Activated naive CD4-positive, alpha-beta T cell treated with anti-CD3 and anti-CD28 coated beads, Interleukin-2, amount 10 ng/mL, durations not matched to agents 7 days and 5 days (primary cell): ENCODE measurements at places on chromosomes 5 and 9.
A peak's percentile ranks its signal among the peaks of the same experiment; 100 is the strongest.

- DNase-seq = peak; percentile 72
Measured at GRCh38 chr9:136093995-136094881, 851 bp downstream of the NACC2 start.

GRCh38 chr5:73974871-73975360 is 348.9 kb downstream of the ARHGEF28 start:
- DNase-seq = no peak

DNA sequence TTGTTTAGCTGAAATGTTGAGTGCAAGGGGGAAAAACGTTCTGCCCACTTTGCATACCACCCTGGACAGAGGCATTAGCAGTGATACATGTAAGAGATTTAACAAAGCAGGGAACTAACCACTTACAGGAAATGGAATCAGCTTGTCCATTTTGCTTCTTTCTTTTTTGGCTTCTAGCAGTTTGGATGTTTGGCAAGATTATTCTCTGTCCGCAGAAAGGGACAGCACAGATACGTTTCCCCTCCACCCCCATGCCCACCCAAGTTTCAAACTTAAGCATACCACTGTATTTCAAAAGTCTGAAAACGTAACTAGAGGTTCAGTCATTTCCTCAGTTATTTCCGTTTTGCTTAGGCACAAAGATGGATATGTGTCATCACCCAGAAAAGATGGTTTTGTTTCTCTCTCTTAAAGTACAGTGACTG is 118.4 kb downstream of the GDNF start:
- DNase-seq = no peak

- DNase-seq = no peak
Measured at GRCh38 chr9:120741701-120742100, 27.4 kb upstream of the MEGF9 start.

DNA sequence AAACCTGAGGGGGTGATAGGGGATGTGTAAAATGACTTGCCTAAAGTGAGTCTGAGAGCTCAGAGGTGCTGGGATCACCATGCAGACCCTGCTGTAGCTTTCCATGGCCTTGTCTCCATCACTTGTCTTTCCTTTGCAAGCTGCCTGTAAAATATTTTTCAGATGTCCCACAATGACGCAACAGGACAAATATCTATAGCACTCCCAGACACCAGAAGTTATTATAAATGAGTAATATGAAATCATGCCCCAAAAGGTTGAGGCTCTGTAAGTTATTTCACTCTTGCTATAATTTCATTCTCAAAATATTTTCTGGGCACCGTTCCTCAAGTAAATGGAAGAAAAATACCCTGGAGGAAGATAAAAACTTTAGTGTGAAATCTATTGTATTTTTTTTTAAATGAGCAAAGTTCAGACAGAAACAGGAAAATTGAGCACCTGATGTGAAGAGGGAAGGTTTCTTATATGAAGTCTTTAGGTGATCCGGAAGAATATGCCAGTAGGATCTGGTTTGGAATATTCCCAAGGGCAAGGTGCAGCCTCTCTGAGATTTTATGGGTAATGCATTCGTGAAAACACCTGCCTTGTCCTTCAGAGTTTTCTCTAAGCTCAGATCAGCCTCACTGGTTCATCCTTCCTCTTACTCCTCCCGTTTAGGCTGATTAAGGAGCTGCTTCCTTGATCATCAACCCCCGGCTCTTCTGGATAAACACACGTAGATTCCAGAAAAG is 138.3 kb upstream of the DMAC1 start:
- no peak for DNase-seq

GRCh38 chr5:146130440-146131045 is 25.2 kb upstream of the PLAC8L1 start:
- no peak for DNase-seq

DNA sequence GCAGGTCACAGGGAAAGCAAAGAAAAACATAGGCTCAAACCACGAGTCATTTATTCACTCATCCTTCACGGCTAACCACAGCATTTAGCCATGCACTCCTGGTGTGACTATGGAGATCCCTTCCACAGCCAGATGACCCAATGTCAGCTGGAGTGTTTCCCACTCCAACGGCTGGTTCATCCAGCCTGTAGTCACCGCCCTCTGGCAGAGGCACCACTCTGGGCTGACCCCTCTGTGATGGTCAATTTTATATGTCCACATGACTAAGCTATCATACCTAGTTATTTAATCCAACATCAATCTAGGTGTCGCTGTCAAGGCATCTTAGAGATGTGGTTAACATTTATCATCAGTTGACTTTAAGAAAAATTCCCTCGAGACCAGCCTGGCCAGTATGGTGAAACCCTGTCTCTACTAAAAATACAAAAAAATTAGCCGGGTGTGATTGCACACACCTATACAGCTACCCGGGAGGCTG is 9.5 kb upstream of the PHF19 start:
- DNase-seq = no peak

DNA sequence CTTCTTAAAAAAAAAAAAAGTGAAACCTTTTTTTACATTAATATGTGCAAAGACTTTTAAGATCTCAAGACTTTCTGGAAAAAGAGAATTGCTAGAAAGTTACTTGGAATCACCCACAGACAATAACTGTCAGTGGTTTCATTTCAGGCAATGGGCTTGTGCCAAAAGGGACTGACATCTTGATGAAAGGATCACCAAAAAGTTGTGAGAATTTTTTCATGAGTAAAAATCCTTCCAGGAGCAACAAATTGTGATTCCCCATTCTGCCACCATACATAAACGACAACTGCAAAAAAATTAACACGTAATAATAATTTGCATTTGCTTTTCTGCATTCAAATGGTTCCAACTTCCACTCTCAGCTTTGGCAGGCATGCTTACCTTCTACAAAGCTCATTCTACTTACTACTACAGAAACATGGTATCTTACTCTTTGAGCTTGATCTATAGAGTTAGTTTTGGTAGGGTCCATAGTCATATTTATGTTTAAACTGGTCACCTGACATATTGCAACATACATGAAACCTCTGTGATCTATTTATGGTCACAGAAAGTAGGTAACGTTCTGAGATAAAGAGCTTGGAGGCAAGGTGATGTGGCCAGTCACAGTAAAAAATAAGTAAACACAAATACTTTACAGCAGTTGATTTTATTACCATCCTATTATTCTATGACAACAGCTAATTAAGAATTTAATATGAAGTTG is 3.0 kb downstream of the NREP start:
- DNase-seq = no peak

- DNase-seq = no peak
Measured at GRCh38 chr9:17938035-17938655, 359.3 kb downstream of the SH3GL2 start.

DNA sequence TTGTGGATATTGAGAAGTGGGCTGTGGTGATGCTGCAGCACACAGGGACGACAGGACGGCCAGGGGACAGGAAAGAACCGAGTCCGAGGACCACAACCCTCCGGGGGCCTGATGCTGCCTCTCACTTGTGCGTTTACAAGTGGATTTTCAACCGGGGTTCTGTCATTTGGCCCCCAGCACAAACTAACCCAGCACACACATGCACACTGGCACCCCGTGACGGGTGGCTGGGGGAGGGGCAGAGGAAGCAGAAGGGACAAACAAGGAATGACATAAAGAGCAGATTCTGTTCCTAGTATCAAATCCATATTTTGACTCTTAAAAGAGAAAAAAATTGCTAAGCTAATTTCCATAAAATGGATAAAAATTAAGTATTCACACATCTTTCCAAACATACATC is 18.3 kb upstream of the ZFYVE16 start:
- DNase-seq = no peak

- peak; percentile 39 for DNase-seq
Measured at GRCh38 chr5:171336521-171337209, 27.6 kb downstream of the TLX3 start.

GRCh38 chr9:84436386-84437109 is 96.0 kb upstream of the SLC28A3 start:
- no peak for DNase-seq

DNA sequence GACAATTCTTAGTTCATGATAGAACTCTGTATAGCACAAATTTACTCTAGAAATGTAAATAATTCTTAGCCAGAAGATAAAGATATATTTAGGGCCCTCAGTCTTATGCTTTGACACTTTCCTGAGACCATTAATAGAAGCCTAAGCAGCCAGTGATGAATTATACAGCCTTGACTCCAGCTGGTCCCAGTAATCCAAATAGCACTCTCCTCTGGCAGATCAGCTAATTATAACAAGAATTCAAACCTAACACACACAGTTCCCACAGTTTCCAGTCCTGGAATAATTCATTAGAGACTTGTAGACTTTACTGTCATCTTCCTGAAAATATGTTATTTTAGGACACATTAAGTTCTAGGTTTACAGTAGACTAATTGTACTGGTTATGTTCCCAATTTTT is 50.4 kb downstream of the SHOC1 start:
- no peak for DNase-seq

DNA sequence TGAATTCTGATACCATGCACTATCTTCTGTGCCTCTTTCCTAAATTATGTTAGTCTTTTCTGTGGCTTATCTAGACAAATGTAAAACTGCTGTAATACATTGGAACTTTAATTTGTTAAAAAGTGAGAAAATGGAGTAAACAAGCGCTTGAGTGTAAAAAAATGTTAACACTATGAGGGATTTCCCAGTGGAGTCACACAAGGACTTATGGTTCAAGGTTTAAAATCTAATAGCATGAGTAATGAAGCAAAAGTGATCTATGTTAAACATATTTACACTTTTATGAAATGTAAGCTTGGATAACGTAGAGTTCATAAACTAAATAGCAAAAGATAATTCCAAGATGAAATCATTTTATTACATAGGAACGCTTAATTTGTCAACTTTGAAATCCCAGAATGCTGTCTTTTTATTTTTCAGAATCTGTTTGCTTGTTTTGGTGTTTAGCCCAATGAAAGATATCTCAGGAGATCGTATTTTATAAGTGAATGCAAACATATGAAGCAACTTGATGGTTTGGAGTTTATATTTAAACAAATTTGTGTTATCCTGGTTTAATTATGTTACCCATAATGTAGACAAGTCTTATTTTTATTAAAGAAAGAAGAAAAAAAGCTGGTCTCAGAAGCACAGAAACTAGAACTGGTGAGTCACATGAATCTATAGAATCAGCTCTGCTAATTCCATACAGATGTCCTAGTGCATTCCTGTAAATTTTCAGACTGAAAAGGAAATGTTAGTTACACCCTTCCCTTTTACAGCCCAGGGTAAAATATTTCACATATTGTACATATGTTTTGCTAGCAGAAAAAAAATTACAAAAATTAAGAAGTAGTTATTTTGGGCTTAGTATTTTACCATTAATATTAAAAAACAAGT is 34.2 kb upstream of the FBN2 start:
- DNase-seq = no peak

DNA sequence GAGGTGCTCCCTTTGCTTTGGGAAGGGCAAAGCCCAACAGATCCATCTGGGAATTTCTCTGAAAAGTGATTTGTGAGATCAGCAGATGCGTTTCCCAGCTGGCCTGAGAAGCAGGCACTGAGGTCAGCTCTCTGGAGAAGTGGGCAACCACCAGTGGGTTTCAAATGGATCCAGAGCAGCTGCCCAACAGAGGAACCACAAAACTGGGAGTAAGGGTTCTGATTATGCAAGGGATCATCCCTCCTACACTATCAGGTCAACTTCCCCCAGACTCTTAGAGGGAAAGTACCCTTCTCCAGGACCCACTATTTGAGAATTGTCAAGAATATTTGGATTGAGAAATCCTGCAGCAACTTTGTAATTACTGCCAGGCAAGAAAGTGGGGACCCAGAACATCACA is 21.7 kb downstream of the CCL28 start:
- DNase-seq = no peak

GRCh38 chr5:17282283-17283120 is 65.1 kb downstream of the BASP1 start:
- no peak for DNase-seq

GRCh38 chr5:17898766-17899165 is 264.5 kb downstream of the TAF11L14 start:
- DNase-seq = no peak

- no peak for DNase-seq
Measured at GRCh38 chr9:10071579-10071978, 541.2 kb downstream of the PTPRD start.

DNA sequence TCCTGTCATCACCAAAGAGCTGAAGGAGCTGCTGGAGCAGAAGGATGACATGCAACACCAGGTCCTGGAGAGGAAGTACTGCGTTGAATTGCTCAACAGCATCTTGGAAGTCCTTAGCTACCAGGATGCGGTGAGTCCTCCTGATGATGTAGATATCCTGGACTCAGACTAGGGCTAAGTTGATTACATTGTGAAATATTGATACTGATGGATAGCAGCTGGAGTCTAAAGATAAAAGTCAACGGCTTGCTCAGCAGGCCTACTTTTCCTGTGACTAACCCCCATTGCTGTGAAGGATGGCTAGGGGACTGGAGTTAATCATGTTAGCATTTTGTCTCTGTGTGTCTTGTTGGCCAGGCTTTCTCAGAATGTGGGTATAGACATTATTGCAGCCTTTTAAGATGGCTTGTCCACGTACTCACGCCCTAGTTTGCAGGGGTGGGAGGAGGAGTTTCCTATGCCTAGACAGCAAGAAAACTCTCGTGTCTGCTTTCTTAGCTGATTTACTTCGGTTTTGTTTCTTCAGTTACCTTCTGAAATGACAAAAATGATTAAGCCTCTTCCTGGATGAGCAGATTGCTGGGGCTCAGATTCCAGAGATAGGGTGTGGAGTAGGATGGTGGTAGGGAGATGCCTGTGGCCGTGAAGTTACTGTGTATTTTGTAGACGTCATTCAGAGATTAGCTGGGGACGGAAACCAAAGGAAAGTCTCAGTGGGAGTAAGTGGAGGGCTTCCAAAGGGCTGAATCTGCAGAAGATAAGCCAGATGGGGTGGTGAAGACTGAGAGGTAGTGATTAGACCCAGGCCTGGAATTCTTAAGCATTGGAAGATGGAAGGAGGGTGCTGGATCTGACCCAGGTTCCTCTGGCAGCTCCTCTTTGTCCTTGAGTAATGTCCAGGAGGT is 166.3 kb downstream of the DOCK2 start:
- DNase-seq = no peak

GRCh38 chr9:134550584-134550983 is 91.0 kb upstream of the COL5A1 start:
- no peak for DNase-seq

GRCh38 chr9:7125231-7125630 is 367.5 kb downstream of the KDM4C start:
- DNase-seq = no peak

DNA sequence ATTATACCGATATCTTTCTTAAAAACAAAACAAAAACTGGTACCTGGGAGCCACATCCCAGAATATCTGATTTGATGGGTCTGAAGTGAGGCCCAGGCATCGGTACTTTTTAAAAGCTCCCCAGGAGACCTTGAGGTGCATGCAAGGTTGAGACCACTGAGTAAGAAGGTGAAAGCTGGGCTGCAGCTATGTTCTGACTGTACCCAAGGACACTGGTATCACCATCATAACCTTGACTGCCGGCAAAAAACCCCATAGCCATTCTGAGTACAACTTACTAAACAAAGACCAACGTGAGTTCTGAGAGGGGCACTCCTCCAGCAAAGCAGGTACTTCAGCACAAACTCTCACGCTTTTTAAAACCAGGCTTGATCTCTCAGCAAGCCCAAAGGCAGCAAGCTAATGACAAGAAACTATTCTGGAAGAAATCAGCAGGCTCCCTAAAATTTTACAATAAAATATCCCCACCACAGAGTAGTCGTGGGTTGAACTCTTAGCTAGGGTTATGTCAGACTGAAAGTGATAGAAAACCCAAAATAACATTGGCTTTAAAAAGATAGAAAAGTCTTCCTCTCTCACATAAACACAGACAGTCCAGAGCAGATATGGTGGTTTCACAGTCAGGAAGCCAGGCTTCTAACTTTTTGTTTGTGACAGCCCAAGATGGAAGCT is 263.9 kb downstream of the SAXO1 start:
- DNase-seq = no peak
